Right lung (tissue), 10 donors: ENCODE measurements at places on chromosomes 2 and 18.
A peak's percentile ranks its signal among the peaks of the same experiment; 100 is the strongest.

GRCh38 chr2:238754259-238754658 lies 93.6 kb upstream of the TWIST2 start:
- DNase-seq: no peak

DNA sequence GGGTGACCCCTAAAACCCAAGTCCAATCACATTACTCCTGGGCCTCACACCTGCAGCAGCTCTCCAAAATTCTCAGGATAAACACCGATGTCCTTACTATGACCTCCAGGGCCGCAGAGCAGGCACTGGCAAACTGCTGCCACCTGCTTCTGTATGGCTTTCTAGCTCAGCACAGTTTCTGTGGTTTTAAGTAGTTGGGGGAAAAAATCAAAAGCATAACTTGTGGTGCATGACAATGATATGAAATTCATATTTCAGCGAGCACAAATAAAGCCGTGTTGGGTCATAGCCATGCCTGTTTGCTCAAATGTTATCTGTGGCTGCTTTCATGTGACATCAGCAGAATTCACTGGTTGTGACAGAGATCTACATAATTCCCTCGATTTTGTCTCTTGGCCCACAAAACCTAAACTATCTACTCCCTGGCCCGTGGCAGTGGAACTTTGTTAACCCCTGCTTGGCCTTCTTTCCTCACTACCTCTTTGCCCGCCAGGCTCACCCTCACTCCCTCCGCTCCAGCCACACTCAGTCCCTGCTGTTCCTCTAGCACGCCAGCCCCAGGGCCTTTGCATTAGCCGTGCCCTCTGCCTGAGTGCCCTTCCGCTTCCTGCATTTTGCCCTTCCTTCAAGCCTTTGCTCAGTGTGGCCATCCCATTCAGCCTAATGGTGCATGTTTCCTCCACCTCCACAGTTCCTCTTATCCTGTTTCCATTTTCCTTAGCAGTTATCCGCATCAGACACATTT lies 108.3 kb downstream of the AGAP1 start:
- DNase-seq: no peak

DNA sequence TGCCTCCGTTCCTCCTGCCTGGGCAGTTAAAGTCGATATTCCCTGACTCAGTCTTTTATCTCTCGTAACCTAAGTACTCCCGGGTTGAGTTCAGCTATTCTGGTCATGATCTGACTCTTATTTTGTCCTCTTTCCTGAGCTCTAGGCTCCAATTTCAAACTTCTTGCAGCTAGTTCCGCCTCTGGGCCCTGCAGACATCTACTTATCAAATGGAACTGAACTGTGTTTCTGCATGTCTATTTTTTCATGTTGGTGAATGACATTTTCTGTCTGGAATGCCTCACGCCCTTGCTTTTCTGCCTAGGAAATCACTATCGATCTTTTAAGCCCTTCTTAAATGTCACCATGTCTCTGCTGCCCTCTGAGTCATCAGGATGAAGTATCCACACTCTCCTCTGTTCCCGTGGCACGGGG lies 101.5 kb downstream of the VAPA start:
- no peak for DNase-seq

DNA sequence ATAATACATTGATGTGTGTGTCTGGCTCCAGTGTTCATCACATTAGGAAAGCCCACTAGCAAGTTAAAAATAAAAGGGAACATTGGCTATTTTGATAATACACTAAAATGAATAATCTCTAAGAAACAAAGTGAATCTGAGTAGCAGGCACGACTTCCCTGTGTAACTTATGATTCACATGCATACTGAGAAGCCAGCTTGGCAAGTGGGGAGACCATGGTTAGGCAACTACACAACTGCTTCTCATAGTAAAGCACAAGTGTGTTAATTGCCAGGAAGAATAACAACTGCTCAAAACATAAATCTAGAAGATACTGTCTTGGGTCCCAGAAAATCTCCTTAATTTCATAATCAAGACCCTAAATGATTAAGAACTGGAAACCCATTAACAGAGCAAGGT lies 4.0 kb downstream of the MYO5B start:
- DNase-seq: no peak

DNA sequence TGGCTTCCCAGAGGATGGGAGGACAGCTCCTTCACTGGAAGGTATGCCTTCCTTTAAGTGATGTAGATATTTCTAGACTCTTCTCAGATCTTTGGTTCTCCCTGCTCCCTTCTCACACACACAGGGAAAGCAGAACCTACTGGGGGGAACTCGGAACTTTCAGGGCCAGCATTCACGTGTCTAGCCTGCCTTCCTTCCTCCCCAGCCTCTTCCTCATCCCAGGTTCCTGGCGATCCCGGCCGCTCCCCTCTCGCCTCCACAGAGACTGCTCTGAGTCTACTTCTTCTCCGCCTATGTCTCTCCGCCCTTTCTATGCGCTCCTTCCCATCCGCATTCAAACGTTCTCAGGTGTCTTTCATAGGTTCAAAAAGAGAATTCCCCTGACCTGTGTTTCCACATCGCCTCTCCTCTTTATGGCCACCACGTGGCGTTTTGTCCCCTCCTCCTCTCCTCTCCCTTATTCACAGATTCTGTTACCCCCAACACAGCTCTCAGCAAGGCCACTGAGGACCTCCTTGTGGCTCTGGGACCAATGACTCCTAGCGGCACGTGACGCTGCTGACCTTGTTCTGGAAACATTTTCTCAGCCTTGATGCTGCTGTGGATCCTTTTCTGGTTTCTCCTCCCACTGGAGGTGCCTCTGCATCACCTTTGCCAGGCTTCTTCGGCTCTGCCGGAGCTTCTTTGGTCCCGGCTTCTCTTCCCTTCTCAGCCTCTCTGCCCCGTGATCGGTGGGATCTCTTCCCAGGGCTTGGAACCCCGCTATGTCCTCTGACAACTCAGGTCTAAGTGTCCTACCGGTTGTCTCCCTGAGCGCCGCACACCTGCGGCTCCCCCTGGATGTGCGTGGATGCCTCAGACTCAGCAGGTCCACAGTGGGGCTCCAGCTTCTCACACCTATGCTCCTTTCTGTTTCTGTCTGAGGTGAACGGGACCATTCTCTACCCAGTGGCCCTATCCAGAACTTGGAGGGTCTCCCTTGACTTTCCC lies 77.5 kb downstream of the VAPA start:
- DNase-seq: no peak

- no peak for DNase-seq
Measured at GRCh38 chr2:36088716-36089328, 266.8 kb upstream of the CRIM1 start.

- DNase-seq: no peak
Measured at GRCh38 chr2:39516347-39517101, 79.4 kb upstream of the MAP4K3 start.

- DNase-seq: peak; percentile 49
Measured at GRCh38 chr18:54392543-54393023, 34.9 kb downstream of the C18orf54 start.

- DNase-seq: no peak
Measured at GRCh38 chr2:105261061-105261460, 19.5 kb downstream of the GPR45 start.

- no peak for DNase-seq
Measured at GRCh38 chr2:238339395-238339780, 19.1 kb downstream of the TRAF3IP1 start.

GRCh38 chr2:96115631-96116423 lies 544 bp downstream of the ADRA2B start:
- DNase-seq: no peak

DNA sequence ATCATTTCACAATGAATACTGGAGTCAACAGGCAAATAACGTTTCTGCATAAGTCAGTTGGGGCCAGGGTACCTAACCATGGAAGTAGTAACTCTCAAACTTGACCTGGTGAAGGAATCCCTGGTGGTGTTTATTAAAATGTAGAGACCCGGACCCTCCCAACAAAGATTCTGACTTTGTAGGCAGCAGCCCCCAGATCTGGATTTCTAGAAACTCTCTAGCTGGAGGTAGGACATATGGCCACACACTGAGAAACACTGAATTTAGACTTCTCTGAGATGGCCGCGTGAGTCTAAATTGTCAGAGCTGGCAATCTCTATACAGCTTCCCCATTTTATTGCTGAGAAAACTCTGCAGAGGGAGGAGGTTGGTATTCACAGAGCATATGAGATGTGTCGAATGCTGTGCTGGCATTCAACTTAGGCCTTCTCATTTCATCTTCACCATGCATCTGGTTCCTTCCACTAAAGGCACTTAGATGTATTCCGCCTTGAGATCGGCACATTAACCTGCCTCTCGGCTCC lies 278.1 kb downstream of the CYRIA start:
- DNase-seq: no peak

DNA sequence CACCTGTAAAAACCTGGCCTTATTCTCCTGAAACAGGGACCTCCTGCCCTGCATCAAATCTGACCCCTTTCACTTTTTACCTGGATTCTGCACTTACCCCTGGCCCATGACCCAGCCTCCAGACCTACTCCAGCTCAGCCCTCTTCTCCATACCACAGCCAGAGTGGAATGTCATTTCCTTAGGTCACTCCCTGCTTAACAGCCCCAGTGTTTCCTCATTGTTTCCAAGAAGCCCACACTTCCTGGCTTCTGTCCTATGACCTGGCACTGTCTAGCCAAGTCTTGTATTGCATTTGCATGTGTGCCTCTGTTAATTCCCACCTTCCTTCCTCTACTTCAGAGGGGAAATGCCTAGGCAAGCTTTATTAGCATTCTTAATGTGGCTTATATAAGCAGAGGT lies 51.4 kb upstream of the TRIB2 start:
- DNase-seq: no peak

- no peak for DNase-seq
Measured at GRCh38 chr2:181242262-181242661, 214.9 kb upstream of the ITGA4 start.

DNA sequence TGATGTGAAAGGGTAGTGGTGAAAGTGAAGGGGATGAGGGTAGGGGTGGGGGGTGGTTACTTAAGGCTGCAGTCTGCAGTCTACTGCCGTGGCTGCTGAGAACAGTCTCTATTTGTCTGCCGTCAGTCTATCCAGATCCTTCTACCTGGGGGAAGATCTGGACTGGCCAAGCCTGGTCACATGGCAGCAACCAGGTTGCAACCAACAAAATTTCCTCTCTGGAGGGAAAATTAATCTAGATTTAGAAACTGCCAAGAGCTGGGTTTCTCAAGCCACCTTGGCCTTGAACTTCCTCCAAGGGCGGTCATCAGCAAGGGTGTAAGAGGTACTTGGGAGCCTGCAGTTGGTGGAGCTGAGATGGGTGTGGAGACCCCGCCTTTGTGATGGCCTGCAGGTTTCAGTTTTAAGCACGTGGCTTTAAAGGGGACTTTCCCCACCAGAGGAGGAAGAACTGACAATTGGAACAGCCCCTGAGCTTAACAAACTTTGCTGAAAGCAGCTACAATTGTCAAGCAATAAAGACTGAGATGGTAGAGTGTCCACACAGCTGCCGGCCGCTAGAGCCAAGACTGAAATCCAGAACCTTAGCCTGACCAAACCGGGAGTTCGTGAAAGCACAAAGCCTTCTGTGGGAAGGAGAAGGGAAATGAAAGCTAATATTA lies 31.4 kb upstream of the KCMF1 start:
- DNase-seq: no peak

DNA sequence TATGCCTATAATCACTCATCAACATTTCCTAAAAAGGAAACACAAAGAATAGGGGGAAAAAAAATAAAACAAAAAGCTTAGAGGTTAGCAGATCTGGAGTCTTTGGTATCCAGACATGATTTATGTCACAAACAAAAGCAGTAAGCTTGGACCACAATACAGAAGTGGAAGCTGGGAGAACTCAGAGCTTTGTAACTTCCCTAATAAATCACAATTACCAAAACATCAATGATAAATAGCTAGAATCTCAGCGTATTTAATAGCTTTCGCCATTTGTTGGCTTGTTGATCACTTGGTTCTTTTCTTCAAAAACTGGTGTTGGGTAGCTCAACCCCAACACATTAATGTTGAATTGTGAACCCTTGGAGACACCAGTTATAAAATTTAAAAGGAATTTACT lies 392.5 kb downstream of the IRS1 start:
- no peak for DNase-seq

DNA sequence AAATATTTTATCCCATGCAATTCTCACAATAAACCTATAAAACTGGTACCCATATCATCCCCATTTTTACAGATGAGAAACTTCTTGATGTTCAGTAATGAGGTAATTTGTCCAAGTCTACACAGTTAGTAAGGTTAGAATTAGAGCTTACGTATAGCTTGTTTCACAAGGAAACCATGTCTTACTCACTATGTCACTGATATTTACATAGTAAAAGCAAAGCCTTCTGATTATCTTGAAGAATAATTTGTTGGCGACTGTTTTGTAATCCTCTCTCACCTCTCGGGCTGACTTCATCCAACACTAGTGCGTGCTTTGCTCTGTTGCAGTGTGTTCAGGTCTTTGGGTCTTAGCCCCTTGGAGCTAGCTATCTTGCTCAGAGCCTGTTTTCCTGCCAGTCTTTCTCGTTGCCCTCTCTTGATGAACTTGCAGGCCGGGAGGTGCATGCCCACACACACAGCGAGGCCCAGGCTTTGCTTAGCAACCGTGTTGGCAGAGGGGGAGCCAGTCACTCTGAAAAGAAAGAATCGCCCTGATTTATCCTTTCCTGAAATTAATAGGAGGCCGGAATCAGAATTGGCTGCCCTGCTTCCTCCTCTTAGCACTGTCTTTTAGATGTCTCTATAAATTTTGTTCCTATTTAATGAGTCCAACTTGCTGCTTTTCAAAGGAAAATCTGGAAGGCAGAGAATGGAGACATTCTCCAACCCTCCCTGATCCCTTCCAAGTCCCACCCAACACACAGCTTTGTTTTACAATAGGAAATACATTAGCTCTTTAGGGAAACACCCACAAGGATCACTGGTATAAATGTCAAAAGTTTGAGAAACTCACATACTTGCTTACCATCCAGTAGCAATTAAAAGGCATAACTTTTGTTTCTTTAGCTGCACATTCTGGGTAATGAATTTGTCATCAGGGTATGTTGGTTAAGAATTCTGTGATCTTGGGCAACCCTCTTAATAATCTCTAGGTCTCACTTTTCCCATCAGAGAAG lies 97.6 kb upstream of the SEC11C start:
- DNase-seq: peak; percentile 32

DNA sequence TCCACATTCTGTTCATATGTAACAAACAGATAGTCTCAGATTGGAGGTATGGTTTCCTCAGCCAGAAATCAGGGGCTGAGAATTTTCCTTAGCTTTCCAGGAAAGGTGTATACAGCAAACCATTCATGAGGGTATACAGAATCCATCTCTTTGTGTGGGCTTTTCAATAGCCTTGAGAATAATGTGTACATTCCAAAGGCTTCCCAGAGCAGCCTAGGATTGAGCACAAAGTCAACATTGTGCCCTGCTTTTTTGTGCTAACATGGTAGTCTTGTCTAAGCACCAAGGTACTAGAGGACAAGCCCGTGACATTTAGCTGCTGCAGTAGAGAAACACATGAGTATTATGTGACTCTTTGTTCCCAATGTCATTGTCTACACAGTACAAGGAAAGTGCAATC lies 322.1 kb upstream of the TANK start:
- DNase-seq: no peak
